Articular chondrocyte of knee joint (primary cell): ENCODE measurements at places on chromosomes 11 and 22. TPM values are rescaled to one million over a fixed set of nuclear protein-coding genes. Genes with fewer than 3 reads are reported as not detected.

CASP5 gene
- total RNA-seq: 0.22 TPM in 1 of 2 replicates, not detected in the other

MS4A15 gene
- total RNA-seq: not detected in 2 replicates

MPPED1 gene
- 0.32 and 0.39 TPM in 2 replicates for total RNA-seq

ELFN2 gene
- 0.11 and 0.13 TPM in 2 replicates for total RNA-seq
